Amniotic epithelial cell (primary cell): ENCODE measurements at places on chromosomes 1 and 21.
A peak's percentile ranks its signal among the peaks of the same experiment; 100 is the strongest.

DNA sequence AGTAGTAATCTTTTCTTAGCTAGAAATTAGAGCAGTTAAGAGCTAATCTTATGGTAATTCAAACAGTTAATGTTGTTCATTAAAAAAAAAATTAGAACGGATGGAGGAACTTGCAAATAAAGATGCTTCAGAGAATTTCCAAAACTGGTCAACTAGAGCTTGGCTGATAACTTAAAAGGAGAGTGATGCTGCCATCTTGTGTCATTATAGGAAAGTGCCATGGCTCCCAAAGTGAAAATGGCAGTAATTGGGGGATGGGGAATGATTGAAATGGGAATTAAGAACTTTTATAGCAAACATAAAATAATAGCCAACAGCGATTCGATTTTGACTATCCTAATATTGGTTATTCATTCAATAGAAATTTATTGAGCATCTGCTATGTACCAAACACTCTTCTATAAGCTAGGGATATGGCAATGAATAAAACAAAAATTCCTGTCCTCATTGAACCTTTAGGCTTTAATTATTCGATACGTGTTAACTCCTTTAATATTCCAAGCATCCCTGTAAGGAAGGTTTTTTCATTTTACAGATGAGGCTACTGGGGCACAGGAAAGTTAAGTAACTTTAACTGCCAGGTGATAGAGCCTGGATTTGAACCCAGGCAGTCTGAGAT is 5.7 kb upstream of the PLPP3 start:
- DNase-seq, result peak; percentile 64

GRCh38 chr1:110210604-110211495 is 736 bp downstream of the KCNC4 start:
- DNase-seq, result peak; percentile 25

DNA sequence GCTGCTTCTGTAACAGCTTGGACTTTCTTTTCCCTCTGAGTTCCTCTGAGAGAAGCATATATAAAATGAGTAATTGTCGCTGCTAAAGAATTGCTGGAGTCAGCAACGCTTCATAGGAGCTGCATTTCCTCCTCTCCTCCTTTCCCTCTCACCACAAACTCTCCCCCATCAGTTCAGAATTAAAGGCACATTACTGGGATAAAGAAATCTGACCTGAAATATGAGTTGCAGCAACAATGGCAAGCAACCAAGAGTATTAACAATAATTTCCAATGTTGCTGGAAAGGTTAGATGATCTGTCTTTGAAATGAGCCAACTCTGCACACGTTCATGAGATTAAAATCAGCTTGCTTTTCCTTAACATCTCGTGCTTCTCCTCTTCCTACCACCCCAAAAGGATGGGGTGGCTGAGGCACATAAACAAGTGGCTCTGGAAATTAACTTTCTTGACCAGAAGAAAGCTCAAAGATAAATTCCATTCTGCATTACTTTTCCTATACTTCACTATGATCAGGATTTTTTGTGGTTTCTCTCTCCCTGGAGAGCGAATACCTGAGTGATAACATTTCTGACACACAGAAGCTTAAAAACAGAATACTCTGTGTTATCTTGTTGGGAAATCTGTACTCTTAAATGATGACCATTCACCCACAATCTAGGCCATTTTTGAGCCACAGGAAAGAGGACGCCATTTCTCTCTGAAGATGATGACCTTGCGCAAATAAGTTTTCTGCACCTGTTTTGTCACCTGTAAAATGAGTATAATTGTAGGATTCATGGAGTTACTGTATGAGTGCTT is 90.2 kb downstream of the TGFBR3 start:
- DNase-seq, result peak; percentile 87

- DNase-seq, result no peak
These were observed 10.4 kb downstream of the KLHDC7A start for GRCh38 chr1:18491168-18491567.

DNA sequence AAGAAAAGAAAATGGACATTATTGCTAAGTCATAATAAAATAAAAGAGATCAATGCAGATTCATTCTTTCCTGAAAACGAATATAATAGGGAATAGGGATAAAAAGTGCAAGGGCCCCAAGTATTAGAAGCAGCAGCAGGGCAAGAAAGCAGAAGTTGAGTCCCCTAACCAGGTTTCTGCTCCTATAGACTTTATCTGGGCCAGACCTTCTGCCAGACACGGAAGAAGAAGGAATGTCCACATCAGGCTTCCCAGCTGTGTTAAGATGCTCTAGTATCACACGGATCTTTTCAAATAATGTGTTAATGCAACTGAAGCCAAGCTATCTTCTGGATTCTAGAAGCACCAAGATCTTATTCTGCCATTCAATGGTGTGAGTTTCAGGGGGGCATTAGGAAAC is 26.9 kb downstream of the CD244 start:
- no peak for DNase-seq

- no peak for DNase-seq
These were observed 347.4 kb downstream of the PDE4B start for GRCh38 chr1:66140072-66140471.

DNA sequence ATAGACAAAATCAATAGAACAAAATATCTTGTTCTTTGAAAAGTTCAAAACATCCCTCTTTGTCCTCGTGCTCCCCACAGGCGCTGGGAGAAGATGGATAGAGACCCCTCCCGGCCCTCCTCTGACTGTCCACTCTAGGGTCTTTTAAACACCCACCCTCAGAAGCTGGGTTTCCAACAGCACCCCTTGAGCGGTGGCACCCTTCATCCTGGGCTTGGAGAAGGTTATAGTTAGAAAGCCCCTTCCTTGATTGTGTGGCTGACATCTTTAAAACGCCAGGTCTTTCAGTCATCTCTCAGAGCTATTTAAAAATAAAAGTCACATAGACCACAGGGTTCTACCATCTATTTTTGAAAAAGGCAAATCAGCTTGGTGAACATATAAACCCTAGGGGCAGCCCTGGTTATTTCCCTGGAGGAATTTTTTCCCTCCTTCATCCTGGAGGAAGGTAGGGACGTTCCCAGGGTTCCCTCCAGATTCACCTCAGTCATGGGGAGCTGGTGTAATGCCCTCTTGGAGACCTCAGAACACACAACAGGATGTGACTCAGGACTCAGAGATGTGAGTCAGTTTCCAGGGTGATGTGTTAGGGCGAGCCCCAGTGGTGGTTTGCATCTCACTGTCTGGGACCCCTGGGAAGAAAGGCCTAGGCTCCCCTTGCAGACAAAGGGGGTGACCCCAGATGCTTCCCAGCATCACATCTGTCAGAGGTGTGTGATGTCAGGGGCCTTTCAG is 138.5 kb downstream of the CLIC6 start:
- peak; percentile 100 for DNase-seq

DNA sequence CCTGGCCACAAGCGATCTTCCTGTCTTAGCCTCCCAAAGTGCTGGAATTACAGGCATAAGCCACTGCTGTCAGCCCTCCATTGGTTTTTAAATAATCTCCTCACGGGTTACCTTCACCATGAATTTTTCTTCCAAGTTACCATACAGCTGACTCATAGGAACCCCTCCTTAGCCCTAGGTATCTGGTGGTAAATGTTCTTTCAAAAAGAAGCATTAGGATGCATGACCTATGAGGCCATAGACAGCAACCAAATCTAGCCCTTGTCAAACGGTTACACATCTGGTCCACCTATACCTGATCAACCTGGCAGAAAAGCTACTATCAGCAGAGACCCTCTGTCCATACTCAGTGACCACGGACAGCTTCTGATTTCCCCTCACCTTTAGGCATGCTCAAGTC is 12.7 kb upstream of the DEGS1 start:
- DNase-seq, result no peak

DNA sequence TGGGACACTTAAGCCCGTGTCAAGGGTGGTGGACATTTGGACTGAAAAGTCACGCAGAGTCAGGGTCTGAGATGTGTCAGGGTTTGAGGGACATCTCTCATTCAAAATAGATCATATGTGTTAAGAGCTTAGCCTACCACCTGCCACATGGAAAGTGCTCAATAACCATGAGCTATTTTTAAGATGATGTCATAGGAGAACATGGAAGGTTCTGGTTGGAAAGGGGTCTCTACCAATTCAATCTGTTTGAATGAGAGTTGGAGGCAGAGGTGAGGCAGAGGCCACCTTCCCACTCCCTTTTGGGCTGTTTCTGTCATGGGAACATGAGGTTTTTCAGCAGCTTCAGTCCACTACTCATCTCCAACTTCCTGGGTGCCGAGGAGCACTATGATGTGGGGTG is 239.9 kb downstream of the GRIK3 start:
- DNase-seq, result no peak

- DNase-seq, result no peak
These were observed 258.5 kb downstream of the BRINP2 start for GRCh38 chr1:177429234-177429633.

- peak; percentile 66 for DNase-seq
These were observed 24.7 kb upstream of the ADGRB2 start for GRCh38 chr1:31788825-31789256.

- DNase-seq, result no peak
These were observed 9.8 kb upstream of the KCNA3 start for GRCh38 chr1:110684491-110684890.

DNA sequence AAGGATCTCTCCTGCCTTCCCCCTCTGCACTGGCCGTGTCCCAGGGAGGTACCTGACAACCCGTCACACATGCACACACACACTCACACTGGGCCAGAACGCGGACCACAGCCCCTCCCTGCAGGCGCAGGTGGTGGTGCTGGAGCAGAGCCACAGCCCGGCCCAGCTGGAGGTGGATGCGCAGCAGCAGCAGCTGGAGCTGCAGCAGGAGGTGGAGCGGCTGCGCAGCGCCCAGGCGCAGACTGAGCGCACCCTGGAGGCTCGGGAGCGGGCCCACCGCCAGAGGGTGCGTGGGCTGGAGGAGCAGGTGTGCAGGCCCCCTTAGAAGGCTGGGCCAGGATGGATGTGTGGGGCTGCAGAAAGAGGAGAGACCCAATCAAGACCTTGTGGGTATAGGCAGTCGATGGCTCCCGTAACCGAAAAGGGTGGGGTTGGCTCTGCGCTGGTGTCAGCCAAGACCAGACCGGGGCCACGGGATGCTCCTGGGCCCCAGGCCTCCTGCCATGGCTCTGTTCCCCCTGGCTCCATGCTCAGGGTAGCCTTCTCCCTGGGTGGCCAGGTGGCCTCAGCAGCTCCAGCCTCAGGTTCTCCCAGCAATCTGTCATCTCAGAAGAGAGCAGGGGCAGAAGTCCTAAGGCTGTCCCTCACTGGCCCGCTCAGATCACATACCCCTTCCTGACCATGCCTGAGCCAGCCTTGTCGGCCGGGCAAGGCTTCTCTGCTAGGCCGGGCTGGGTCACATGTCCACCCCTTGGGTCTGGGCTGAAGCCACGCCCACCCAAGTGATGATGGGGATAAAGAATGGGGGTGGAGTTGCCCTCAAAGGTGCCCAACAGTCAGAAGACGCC is 8.9 kb downstream of the MFAP2 start:
- peak; percentile 54 for DNase-seq

DNA sequence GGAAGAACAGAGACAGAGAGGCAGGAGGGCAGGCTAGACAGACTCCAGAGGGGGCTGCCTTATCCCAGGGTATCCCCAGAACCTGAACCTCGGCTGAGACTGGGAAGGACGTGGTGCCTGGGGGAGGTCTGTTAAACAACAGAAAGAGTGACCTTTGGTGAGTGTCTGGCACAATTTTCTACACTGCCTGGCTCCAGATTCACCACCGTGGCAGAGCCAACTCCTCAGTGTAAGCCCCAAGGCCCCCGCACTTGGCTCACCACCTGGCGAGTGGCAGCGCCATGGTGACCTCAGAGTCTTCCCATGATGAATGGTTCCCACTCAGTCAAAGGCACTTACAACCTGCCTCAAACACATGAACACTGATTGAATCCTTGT is 6.5 kb downstream of the RD3 start:
- DNase-seq, result no peak

DNA sequence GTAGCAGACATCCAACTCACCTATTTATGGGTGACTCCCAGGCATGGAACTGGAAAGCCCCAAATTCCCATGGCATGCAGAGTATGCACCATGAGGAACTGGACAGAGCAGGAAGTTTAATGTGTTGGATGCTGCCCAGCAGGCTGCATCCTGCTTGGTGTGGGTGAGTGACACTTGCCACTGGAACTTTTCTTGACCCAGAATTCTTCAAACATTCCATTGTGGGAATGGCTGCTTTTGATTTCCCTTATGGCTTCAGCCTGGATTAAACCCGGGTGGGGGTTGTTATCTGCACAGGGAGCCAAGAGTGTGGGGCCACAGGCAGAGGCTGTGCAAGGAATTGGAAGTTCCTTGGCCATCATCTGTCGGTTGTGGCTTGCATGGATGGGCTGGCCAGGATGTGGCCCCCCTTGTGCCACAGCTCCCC is 26.9 kb upstream of the BACE2 start:
- DNase-seq, result no peak

DNA sequence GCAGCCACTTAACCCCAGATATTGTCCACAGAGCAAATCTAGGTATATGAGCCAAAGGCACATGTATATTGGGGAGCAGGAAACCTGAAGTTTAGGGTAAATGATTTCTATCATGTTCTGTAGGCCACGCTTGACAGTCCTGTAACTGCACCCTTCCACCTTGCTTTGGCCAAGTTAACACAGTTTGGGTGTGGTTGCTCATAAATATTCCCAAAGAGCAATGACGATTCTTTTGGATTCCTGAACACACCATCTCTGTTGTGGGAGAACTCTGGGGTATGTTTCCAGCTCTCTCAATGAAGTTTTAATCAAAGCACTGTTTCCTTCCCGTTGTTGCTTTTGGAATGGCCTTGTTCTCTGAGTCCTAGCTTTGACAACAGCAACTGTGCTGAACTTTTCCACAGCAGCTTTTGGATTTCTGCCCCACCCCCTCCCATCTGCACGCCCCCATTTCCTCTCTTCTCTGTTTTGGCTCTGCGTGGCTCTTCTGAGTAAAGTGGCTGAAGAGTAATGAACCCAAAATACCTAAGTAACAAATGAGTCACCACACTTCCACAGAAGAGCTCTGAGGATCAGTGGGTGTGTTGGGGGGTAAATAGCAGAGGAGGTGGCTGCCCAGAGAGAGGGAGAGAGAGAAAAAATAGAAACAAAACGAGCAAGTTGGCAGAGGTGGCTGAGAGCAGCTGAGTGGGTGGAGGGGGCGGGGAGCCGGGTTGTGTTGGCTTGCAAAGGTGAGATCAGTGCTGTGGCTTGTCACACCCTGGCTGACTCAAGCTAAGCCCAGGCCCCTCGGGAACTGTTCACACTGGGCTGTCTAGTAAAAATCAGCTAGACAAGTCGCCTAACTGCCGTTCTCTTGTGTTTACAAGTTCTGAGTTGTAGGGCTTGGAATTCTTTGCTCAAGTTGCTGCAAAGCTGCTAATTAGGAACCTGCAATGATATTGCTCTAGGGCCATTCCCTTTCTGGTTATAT is 26.9 kb upstream of the RAP1A start:
- DNase-seq, result peak; percentile 70

DNA sequence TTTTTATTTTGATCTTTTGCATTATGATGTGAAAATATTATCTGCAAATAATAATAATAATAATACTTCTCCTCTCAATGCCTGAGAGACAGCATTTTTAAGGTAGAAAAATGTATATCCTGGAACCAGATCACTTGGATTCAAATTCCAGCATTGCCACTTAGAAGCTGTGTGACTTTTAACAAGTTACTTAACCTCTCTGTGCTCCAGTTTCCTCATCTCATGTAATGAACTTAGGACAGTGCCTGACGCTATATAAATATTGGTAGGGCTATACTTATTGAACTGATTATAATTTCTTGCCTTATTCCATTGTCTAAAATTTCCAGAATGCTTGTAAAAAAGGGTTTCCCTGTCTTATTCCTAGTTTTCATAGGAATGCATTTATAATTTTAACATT is 137.2 kb downstream of the IGSF21 start:
- DNase-seq, result no peak

GRCh38 chr1:203278082-203278884 is 27.0 kb upstream of the BTG2 start:
- peak; percentile 80 for DNase-seq
